ENCODE measurements at places on chromosomes 6 and 20. TPM values are rescaled to one million over a fixed set of nuclear protein-coding genes. Genes with fewer than 3 reads are reported as not detected.
A peak's percentile ranks its signal among the peaks of the same experiment; 100 is the strongest.

- DNase-seq, result peak; percentile 77
Measured at GRCh38 chr6:53359095-53359842, 10.5 kb upstream of the ELOVL5 start.

- DNase-seq, result no peak
Measured at GRCh38 chr6:88910922-88911778, 52.3 kb downstream of the RNGTT start.

- DNase-seq, result no peak
Measured at GRCh38 chr6:4574007-4574406, 202.2 kb upstream of the CDYL start.

DNA sequence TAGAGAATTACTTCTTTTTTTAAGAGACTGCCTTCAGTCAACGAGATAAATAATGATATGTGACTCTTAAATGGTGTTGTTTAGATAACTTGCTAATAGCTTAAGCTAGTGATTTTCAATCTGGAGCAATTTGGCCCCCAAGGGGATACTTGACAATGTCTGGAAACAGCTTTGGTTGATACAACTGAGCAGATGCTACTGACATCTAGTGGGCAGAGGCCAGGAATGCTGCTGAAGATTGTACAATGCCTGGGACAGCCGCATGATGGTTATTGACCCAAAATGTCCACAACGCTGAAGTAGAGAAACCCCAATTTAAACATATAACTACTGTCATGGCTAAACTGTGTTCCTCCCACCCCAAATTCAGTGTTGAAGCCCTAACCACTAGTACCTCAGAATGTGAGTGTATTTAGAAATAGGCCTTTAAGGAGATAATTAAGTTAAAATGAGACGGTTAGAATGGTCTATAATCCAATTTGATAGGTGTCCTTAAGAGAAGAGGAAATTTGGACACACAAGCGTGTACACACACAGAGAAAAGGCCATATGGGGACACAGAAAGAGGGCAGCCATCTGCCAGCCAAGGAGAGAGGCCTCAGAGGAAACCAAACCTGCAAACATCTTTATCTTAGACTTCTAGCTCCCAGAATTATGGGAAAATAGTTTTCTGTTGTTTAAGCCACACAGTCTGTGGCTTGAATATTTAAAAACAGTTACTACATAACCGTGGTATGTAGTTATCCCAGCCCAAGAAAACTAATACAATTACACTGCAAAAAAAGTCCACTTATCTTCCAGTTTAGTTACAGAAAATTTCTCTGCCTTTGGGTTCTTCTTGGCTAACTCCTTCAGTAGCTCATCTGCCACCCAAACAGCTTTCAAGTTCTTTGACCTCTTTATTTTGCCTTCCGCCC is 22.2 kb downstream of the RWDD2A start:
- no peak for DNase-seq

NOX3 gene
- not detected for total RNA-seq
